NCI-H774 (cell line): ENCODE measurements at places on chromosomes 4 and X.
A peak's percentile ranks its signal among the peaks of the same experiment; 100 is the strongest.

DNA sequence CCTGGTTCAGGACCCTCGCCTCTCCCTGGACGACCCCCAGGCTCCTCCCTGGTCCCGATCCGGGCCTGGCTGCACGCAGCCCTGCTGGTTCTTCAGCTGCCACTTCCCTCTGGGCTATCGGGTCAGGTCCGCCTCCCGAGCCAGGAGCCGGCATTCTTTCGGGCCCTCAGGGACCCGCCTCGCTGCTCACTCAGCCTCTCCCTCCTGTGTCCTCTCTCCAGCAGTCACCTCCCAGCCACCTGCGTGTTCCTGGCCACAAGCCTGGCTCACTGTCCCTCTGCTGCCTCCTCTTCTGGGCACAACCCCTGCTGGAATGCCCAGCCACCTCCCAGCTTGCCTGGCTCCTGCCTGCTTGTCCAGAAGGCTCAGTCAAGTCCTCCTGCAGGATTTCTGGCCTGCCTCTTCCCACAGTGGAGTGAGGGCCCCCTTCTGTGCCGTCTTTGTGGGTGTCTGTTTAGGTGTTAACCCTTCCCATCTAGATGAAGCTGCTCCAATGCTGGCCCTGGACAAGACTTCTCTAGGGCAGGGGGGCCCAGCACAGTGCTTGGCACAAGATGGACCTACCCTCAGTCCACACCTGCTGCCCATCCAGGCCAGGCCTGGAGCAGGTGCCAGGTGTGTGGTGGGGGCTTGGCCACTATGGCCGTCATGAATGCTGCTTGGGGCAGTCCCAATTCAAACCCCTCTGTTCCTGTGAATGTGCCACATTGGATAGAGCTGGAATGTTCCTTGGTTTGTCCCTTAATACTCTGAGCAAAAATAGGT, 2.2 kb downstream of the WFS1 start:
- DNase-seq: no peak

DNA sequence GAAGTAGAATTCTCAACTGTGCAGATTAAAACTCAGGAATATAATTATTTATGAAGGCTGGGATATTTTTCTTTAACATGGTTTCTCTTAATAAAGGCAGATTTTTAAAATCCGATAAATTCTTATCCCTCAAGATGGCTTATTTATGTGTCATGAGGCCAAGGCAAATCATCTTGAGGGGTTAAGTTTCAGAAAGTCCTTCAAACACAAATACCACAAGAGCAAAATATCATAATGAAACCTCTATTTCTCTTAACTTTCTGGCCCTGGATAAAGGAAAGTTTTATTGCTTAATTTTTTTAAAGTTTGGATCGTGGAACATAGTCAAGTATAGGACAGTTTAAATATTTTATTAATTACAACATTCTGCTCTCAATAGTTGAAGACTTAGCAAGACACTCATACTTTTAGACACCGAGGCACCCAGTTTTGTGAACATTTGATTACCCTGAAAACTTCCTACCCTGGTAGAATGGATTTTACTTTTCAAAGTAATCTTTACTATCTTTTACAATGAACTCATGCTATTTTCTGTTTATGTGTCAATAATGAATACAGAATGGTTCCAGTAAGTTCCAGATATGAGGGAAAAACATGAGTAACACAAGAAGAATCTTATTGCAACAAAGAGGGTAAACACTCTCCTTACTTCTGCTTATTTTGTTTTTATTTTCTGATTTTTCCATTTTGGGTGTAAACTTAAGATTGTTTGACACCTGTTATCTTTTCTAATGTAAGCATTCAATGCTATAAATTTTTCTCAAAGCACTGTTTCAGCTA, 200.7 kb upstream of the IL15 start:
- no peak for DNase-seq

DNA sequence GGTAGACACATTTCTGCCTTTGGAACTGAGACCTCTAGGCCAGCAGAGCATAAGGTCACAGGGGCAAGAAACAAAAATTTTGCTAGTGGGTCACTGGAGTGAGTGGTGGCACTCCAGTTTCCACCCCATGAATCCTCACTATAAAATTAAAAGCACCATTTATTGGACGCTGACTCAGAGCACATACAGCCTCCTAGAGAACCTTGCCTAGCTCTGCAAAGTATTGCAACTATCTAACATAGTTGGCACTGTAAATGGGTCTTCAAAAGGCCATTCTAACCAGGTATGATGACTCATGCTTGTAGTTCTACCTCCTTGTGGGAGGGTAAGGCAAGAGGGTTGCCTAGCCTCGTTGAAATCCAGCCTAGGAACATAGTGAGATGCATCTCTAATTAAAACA, 25.1 kb downstream of the RRAGB start:
- DNase-seq: no peak

DNA sequence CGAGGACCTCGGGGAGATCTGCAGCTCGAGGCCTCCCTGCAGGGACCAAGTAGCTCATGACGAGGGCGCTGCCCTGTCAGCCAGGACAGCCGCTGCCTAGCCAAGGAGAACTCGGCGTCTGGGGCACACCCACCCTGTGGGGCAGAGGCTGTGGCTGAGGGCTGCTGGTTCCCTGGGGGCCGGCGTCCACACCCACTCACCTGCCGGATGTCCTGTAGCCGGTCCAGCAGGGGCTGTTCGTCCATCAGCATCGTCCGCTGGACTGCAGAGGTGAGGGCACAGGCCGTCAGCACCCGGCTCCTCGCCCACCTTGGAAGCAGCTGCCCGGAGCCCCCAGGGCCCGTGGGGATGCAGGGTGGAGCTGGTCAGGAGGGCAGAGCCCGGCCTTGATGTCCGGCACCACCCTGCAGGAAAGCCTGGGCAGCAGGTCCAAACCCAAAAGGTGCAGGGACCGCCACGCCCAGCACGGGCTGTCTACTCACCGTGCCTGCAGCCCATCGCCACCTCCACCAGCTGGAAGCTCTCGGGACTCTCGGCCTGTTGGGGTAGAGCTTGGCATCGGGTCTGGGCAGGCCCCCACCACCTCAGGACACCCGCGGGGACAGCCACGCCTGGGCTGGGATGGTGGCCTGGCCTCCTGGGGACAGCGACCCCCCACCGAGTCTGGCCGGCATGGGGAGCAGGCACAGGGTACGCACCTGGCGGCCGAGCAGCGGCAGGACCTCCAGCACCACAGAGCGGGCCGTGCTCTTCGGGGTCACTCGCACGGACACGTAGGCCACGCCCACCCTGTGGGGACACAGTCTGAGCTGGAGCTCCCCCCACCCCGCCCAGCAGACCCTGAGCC, 6.9 kb downstream of the DGKQ start:
- DNase-seq: no peak

GRCh38 chr4:15416357-15417232, 11.2 kb upstream of the C1QTNF7 start:
- no peak for DNase-seq

DNA sequence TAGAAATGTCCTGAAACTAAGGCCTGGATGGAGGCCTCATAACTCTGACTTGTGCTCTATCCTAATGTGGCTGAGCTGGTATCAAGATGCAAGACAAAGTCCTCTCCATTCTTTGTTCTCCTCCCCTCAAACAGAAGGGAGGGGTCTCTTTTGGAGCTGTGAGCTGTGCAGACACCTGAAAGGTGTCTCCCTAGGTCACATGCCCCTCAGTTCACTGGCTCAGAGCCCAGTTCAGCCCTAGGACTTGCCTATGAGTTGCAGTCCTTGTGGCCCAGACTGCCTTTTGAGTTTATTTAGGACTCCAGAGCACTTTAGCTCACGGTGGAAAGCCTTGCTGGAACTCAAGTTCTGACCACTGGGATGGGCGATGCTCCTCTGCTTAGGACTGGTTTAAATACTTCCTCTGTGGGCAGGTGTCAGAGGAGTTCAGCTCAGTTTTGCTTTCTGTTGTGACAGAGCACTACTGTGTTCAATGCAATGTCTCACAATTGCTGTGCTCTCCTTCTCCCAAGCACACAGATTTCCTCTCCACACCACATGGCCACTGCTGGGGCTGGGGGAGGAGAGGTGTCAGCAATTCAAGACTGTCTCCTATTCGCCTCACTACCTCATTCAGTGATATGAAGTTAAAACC, 84.8 kb upstream of the ZNF827 start:
- DNase-seq: no peak

DNA sequence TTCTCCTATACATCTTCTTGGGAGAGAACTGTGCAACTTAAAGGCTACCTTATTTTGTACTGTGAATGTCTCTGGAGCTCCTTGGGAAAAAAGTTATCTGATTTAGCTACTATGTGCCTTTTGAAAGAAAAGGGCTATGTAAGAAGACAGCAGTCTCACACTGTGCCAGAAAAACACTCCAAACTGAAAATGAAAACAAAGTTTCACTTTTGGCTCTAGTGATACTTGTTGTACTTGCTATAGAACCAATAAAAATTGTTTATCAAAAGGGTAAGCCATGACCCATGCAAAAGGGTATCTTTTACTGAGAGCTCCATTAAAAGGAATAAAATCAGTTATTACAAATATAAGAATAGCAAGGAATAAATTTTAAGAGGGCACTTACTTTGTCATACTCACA, 2270.0 kb downstream of the ARAP2 start:
- DNase-seq: no peak

- no peak for DNase-seq
Measured at GRCh38 chrX:15301924-15302323, 13.5 kb downstream of the ASB11 start.

GRCh38 chr4:42905591-42905990, 13.1 kb downstream of the GRXCR1 start:
- DNase-seq: no peak

DNA sequence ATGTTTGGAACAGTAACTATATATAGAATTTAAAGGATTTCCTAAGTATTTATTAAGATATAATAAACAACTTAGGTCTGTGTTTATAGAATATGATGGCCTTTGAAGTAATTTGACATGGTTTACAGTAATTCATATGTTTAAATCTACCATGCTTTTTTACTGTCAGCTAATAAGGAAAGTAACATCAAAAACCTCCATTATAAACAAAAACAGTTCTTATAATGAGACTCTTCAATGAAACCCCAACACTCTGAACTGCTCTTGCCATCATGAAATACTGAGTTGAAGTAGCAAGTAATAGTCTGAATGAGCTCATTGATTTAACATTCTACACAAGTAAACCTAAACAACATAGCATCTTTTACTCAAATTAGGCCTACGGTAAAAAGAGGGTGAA, 1236.5 kb downstream of the FSTL5 start:
- no peak for DNase-seq

DNA sequence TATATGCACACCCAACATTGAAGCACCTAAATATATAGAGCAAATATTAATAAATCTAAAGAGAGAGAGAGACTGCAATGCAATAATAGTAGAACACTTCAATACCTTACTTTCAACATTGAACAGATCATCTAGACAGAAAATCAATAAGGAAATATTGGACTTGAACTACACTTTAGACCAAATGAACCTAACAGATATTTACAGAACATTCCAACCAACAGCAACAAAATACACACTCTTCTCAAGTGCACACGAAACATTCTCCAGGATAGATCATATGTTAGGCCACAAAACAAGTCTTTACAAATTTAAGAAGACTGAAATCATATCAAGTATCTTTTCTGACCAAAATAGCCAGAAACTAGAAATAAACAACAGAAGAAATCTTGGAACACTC, 66.6 kb downstream of the CD99L2 start:
- no peak for DNase-seq

DNA sequence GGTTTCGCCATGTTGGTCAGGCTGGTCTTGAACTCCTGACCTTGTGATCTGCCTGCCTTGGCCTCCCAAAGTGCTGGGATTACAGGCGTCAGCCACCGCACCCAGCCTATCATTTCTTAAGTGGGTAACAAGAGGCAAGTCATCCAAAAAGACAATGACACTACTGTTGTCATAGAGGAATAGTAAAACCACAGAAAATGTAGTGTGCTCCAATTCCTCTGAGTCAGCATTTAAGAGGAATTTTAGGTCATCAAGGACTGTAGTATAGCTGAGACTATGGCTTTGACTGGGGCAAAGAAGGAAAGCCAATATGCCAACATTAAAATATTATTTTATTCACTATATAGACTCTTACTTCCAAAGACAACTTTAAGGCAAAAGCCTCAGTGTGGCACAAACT, 48.4 kb downstream of the ATP8A1 start:
- DNase-seq: no peak

GRCh38 chrX:29992083-29992482, 223.3 kb upstream of the MAGEB2 start:
- DNase-seq: no peak

DNA sequence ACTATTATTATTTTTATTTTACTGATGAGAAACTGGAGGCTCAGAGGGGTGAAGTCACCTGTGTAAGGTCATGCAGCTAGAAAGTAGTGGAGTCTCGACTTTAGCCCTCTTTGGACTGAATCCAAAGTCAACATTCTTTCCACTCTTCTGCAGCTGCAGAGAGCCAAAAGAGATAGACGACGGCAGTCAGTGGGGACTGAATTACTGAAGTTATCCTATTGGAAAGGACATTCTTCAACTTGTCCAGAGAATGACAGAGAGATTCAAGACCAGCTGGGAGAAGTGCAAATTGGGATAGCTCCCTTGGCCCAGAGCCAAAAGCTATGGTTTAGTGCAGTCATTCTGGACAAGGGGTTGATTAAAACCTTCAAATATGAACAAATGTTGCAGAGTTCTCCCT, 42.5 kb downstream of the VGLL1 start:
- peak; percentile 24 for DNase-seq

GRCh38 chr4:100317032-100317864, 127.0 kb upstream of the DDIT4L start:
- no peak for DNase-seq

DNA sequence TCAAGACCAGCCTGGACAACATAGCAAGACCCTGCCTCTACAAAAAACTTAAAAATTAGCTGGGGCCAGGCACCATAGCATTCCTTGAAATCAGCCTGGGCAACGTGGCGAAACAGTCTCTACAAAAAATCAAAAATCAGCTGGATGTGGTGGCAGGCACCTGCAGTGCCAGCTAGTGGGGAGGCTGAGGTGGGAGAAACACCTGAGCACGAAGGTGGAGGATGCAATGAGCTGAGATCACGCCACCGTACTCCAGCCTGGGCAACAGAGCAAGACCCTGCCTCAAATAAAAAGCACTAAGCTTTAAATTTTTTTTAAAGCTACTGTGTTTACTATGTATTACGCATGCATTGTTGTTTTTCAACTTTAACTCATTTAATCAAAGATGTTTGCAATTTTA, 3.2 kb downstream of the RPL9 start:
- no peak for DNase-seq

- DNase-seq: no peak
Measured at GRCh38 chr4:114137984-114138383, 158.5 kb upstream of the ARSJ start.

DNA sequence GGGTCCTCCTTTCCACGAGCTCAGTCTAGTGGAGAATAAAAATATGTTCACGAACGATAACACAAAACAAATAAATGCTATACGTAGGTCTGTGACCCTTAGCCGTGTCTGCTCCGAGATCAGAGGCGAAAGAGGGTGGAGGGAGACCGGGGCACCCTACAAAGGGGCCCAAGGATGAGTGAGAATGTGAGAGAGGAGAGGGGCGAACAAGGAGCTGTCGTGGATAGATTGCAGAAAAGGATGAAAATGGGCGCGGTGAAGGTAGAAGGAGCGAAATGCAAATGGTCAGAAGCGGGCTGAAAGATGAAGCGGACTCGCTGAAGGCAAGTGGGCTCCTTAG, 6.2 kb upstream of the ZBTB33 start:
- DNase-seq: no peak
